GOT3 (cell line): ENCODE measurements at places on chromosomes 7 and 10.

DNA sequence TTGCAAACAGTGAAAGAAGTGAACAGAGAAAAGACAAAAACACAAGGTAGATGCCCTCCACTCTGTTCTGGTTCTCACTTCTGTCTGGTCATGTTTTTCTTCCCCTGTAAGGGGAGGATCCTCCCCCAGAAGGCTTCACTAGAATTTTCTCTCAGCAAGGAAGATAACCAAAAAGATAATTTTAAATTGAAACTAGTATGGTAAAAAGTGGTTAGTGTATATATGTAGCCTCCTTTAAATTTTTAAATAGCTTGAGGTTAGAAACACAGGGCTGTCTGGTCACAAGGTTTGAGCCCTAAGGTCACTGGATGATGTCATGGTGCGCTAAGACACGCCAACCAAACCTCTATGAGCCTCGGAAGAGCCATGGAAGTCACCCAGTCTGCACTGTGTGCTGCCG is 5.6 kb upstream of the PKD1L1 start:
- DNase-seq = no peak

DNA sequence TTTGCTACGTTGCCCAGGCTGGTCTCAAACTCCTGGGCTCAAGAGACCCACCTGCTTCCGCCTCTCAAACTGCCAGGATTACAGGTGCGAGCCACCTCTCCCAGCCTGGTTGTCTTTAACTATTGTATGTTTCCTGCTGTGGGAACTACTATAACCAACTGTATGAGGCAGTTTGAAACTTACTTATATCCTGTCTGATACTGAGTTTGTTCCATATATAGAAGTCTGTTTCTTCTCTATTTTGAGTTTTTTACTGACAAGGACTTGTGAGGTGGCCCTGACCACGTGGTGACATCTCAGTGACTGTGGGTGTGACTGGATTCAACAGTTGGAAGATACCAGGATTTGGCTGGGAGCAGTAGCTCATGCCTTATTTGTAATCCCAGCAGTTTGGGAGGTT is 14.2 kb downstream of the FBH1 start:
- no peak for DNase-seq

- no peak for DNase-seq
Measured at GRCh38 chr7:101465576-101466196, 103.0 kb downstream of the COL26A1 start.

- no peak for DNase-seq
Measured at GRCh38 chr10:132329565-132330485, 2.2 kb upstream of the LRRC27 start.

DNA sequence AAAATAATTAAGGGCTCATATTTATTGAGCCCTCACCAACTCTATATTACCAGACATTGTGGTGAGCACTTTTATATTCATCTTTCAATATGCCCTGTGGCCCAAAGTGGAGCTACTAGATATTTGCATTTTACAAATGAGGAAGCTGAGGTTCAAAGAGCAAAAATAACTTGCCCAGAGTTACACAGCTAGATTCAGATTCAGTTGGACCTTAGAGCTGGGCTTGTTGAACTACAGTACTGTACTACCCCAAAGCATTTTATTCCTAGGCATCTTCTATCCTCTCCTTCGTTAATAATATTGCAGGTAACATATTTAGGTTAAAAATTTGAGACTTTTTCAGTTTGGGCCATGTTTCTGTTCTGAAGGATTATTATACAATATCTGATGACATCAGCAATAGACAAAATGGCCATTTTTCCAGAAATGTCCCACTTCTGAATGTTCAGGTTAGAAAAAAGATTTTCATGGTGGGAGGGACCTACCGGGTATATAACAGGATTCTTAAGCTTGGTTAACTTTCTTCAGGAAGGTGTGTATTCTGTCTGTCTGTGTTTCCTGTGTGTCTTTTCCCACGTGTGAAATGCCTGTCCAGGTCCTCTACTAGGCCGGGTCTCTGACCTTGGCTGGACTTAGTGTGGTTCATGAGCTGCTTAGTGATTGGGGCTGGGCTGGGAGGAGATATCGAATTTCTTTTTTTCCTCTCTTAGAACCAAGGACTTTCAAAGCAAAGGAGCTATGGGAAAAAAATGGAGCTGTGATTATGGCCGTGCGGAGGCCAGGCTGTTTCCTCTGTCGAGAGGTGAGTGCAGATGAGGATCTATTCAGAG is 13.6 kb downstream of the PRXL2A start:
- DNase-seq = no peak
